ENCODE measurements at places on chromosomes 2 and 18. TPM values are rescaled to one million over a fixed set of nuclear protein-coding genes. Genes with fewer than 3 reads are reported as not detected.

C2orf72 gene
- total RNA-seq: 8.1 TPM

GAD1 gene
- not detected for total RNA-seq

SMAD7 gene
- 7.0 TPM for total RNA-seq

ZNF396 gene
- 7.6 TPM for total RNA-seq

DNA sequence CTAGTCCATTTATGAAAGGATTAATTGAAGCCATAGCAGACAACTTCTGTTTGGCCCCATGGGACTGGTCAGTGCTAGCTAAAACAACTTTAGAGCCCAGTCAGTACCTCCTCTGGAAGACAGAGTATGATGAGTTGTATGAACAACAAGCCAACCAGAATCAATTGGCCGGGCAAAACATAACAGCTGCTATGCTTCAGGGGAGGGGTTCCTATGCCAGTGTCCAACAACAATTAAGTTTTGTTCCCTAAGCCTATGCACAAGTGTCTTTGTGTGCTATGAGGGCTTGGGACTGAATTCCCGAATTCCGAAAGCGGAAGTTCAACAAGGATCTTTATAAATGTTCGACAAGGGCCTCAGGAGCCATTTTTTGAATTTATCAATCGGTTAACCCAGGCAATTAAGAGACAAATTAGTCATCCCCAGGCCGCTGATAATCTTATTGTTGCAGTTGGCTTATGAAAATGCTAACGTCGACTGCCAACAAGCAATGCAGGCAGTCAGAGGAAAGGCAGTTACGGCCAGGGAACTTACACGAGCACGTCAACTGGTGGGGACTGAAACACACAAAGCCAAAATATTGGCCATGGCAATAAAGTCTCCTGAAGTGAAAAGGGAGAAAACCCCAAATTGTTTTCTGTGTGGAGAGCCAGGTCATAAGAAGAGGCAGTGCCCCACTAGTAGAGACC, 57.9 kb downstream of the ZNF638 start:
- peaks cover 83% of the 10 kb centered on the region for H3K36me3 ChIP-seq
- no peak for DNase-seq
- no peak overlapping the region for H3K4me3 ChIP-seq
- H3K27ac ChIP-seq: no peak overlapping the region

- no peaks in the 10 kb centered on the region for H3K27me3 ChIP-seq
- no peaks in the 10 kb centered on the region for H3K4me1 ChIP-seq
- H3K4me3 ChIP-seq: no peak overlapping the region
- no peak overlapping the region for H3K27ac ChIP-seq
Measured at GRCh38 chr2:231152800-231153557, 28.1 kb upstream of the HTR2B start.

DNA sequence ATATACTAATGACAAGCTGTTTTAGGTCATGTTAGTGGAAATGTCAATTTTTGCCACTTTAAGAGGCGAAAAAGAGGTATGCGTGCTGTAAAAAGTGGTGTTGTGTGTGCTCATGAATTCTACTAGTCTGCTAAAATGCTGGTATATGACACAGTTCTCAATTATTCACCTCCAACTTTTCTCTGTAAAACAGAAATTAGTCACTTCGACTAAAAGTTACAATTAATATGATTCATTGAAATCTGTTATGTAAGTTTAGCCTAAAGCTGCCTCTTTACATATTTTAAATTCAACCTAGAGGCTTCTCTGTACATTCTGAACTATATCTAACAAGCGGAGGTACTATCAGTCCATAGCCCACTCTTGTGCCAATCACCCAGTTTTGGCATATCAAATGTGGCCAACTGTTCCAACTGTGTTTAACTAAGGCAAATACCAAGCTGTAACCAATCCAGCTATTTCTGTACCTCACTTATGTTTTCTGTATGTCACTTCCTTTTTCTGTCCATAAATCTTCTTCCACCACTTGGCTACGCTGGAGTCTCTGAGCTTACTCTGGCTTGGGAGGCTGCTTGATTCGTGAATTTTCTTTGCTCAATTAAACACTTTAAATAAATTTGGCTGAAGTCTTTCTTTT, 20.8 kb downstream of the BAZ2B start:
- H3K4me1 ChIP-seq: peaks cover 6% of the 10 kb centered on the region
- H3K27ac ChIP-seq: no peak overlapping the region
- no peak for DNase-seq
- no peaks in the 10 kb centered on the region for H3K36me3 ChIP-seq
- H3K4me3 ChIP-seq: no peak overlapping the region
- H3K27me3 ChIP-seq: no peaks in the 10 kb centered on the region

GRCh38 chr2:169349535-169349934, 12.8 kb downstream of the LRP2 start:
- H3K36me3 ChIP-seq: no peaks in the 10 kb centered on the region
- no peak overlapping the region for H3K27ac ChIP-seq
- DNase-seq: no peak
- H3K4me3 ChIP-seq: no peak overlapping the region
- no peaks in the 10 kb centered on the region for H3K27me3 ChIP-seq

DNA sequence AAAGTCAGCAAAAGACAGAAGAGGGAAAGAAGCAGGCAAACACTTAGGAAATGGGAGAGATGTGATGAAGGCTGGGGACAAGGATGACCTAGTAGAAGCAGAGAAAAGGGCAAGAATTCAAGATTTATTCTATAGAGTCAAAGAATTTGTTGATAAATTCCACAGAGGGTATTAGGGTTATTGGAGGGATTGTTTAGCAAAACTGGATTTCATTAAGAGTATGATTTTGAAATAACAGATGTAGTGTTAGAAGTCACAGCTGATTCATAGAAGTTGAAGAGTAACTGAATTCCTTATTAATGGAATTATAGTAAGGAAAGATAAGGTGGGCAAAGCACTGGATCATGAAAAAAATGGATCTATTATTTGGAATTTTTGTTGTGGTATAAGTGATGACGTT, 48.6 kb downstream of the CEP192 start:
- DNase-seq: no peak
- no peaks in the 10 kb centered on the region for H3K4me1 ChIP-seq
- peaks cover 48% of the 10 kb centered on the region for H3K36me3 ChIP-seq
- no peak overlapping the region for H3K27ac ChIP-seq
- H3K4me3 ChIP-seq: no peak overlapping the region
- H3K27me3 ChIP-seq: no peaks in the 10 kb centered on the region
